ENCODE measurements at places on chromosomes 3 and 15.
A peak's percentile ranks its signal among the peaks of the same experiment; 100 is the strongest.

GRCh38 chr3:110343376-110343775, 728.2 kb upstream of the NECTIN3 start:
- DNase-seq: no peak

GRCh38 chr15:58724466-58724865, 25.0 kb downstream of the ADAM10 start:
- DNase-seq: no peak

- DNase-seq: no peak
Observed at GRCh38 chr3:151787626-151788025, 26.3 kb upstream of the AADAC start.

DNA sequence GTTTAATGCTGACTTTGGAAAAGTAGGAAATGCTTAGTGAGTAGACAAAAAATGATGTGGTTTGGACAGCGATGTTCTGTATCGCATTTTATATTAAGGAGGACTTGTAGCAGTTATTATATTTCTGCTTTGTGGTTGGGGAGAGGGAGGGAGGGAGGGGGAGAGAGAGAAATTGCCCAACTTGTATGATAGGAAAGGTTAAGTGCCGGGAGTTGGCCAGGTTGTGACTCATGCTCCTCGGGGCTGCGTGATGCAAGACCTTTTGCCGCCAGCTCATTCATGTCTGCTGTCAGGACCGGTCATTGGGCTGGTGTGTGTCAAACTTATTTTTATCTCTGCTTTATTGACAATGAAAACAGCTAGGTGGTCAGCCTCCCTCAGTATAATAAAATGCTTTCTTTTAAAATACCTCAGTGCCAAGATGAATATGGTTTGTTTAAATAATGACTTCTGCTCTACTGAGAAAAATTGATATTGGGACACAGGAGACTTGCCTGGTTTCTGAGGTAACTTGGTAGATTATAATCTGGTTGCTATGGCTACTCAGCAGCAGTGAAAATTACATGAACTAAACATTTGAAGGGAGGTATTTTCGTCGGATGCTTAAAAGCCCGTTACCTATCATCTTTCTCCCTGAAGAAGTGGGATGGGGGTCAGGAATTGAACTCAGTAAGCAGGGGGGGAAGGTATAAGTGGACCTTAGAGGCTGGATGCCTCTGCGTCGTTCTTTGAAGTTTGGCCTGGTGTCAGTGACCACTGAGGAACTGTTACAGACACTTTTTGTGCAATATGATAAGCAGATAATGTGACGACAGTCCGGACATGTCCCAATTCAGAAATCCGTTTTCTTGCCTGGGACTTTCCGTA, 90.7 kb downstream of the FNDC3B start:
- peak; percentile 48 for DNase-seq

DNA sequence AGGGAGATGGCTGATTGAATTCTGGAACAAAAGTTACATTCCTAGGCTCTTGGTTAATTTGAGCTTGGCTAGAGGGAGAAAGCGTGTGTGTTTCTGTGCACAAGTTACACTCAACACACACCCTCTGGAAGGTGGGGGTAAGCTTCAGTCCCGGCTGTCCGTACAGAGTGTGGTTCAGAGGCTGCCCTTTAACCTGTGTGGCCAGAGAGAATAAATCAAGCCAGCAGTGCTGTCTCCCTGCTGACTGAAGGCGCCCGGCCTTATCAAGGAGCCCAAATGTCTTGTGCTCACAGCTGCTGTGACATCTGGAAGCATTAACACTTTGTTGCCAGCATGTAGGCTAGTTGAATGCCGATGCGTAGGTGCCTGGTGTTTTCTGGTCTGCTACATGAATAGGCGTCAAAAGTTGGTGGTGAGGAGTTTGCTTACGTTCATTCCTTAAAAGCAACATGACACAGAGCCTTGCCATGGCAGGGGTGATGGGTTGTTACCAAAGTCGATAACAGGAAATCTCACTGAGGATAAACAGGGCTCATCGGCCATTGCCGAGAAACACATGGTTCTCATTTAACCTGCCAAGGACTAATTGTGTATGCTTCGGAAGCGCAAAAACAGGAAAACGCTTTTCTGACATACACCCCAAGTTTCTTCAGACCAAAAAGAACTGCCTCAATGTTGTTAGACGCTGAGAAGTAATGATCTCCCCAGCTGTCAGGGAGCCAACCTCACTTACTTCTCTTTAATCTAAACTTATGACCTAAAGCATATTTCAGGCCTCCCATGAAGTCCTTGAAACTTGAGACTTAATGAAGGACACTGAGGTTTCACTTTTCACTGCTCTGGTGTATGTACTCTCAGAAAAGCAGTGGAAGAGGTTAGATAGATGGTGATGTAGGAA, 95.8 kb upstream of the CTDSPL start:
- no peak for DNase-seq

- DNase-seq: no peak
Observed at GRCh38 chr3:98623572-98624280, 30.3 kb upstream of the CPOX start.

- no peak for DNase-seq
Observed at GRCh38 chr3:157738441-157738840, 235.2 kb upstream of the VEPH1 start.

- DNase-seq: no peak
Observed at GRCh38 chr3:99920481-99921376, 103.1 kb downstream of the CMSS1 start.

- no peak for DNase-seq
Observed at GRCh38 chr3:35549690-35550089, 89.6 kb upstream of the ARPP21 start.

- no peak for DNase-seq
Observed at GRCh38 chr15:41022487-41023090, 69.3 kb downstream of the CHAC1 start.

DNA sequence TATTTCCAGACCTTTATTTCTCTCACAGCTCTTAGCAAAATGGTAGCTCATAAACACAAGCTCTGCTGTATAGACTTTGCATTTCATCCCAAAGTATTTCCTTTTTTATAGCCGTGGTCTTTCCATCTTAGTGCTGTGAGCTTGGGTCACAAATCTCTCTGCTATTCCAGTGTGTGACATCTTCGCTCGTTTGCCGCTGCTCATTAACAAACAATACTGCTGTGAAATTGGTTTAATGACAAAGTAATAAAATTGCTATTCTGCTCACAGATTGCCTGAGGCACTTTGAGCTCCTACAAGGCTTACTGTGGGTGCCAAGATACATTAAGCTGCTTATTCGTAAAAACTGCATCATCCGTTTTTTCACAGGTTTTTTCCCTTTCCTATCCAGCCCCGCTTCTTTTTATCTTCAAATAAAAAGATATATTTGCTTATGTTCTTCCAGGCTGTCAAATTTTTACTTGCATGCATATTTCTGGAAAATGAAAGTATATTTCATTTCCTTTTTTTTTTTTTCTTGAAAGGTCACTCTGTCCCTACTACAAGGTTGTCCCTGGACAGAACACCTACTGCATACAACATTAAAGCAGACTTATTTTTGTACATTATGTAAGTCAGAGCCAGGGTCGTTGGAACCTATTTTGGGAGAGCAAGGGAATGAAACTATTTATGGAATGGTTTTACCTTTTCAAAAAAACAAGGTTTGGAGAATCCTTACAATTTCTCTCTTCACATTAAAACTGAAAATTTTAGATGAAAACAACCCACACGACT, 174.5 kb downstream of the MEIS2 start:
- no peak for DNase-seq

DNA sequence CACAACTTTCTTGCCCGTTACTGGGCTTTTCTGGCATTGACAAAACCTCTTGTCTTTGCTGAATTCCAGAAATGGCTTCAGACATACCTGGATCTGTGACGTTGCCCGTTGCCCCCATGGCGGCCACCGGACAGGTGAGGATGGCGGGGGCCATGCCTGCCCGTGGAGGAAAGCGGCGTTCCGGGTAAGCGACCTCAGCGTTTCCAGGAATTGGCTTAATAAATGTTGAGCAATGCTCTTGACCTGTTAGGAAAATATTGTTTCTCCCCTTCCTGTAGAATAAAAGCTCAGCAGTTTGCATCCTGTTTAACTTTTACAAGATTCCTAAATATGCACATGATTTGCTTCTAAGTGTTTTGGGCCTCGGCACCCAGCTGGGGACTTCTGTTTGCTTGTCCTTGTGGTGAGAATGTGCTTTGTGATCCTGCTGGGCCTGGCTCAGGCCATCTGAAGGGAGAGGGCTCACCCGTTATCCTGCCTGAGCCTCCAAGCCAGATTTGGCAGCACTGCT, 46.7 kb downstream of the ARNT2 start:
- DNase-seq: no peak

- no peak for DNase-seq
Observed at GRCh38 chr3:143677430-143677829, 170.8 kb downstream of the SLC9A9 start.

GRCh38 chr3:115018694-115019093, 128.4 kb downstream of the ZBTB20 start:
- no peak for DNase-seq

- DNase-seq: no peak
Observed at GRCh38 chr3:185421577-185422232, 58.8 kb downstream of the MAP3K13 start.

DNA sequence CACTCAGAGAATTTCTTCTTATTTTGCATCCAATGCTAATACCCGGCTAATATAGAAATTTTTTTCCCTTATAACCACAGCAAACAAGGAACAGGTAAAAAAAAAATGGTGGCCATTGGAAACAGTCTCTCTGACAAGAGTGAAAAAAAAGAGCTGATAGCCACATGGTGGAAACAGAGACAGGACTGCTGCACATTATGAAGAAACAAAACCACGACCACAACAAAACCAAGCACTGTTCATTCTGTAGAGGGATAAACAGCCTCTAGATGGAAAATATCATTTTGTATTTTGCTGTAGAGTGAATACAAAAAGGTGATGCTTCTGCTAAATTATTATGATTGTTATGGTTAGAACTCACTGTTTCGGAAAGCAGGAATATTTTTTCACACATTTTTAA, 686.2 kb downstream of the NLGN1 start:
- DNase-seq: no peak

- DNase-seq: no peak
Observed at GRCh38 chr15:47736143-47736786, 19.0 kb downstream of the SEMA6D start.

DNA sequence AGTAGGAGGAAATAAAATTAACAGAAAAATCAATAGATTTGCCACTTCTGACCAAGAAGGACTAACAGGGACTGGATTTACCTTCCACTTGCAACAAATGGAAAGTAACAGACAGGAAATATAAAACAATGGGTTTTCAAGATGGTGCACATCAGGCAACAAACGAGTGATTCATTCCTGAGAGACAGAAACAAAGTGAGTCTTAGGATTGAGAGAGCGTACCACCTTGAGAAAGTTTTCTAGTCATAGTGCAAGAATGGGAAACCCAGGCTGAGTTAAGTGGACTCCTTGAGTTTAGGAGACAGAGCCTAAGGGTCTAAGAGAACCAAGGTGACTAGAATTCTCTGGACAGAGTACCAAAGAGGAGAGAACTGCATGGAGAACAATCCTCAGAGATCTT, 101.7 kb downstream of the PPP2R3A start:
- no peak for DNase-seq

DNA sequence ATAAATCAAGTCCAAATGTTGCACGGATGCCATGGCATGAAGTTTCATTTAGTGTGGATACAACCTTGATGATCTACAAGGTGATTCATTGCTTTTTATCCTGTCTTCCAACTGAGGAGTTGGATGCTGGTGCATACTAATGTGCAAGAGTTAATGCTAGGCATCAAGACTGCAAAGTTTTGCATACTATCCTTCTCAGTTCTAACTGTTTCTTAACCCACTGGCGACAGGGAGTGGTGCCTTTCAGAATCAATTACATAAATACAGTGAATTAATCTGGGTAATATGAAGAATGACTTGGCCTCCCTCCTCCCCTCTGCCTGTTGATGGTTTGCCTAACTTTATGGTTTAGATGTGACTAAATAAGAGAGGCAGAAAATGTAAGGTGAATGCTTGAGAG, 43.5 kb downstream of the KCNAB1 start:
- no peak for DNase-seq

GRCh38 chr3:129699199-129699598, 92.7 kb upstream of the PLXND1 start:
- no peak for DNase-seq

- DNase-seq: no peak
Observed at GRCh38 chr15:73957276-73957675, 31.0 kb downstream of the LOXL1 start.

GRCh38 chr3:32077260-32078084, 28.9 kb upstream of the GPD1L start:
- no peak for DNase-seq

DNA sequence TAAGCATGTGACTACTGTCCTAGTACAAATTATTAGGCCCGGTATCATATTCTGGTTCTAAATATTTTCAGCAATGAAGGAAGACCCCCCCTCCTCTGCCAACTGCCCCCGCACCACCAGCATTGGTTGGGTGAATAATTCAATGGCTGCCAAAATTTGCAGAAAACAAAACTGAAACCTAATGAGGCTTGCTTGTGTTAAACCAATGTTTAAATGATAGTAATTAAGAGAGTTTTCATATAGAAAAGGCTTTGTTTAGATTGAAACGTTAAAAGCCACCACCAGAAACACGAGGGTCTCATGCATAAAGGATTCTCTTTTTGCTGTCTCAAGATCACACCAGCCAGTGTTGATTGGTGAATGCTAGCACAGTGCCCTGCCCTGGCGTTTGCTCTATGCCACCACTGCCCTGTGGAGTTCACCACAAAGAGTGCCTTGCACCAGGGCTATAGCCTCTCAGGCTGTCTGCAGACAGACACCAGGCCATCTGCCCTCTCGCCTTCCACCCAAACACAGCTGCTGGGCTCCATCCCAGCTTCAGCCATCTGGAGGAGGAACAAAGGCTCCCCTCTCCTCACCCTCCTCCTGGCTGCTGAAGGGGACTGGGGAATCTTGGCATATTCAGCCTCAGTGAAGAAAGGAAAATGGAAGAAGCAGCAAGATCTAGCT, 200.3 kb upstream of the PFN2 start:
- no peak for DNase-seq

DNA sequence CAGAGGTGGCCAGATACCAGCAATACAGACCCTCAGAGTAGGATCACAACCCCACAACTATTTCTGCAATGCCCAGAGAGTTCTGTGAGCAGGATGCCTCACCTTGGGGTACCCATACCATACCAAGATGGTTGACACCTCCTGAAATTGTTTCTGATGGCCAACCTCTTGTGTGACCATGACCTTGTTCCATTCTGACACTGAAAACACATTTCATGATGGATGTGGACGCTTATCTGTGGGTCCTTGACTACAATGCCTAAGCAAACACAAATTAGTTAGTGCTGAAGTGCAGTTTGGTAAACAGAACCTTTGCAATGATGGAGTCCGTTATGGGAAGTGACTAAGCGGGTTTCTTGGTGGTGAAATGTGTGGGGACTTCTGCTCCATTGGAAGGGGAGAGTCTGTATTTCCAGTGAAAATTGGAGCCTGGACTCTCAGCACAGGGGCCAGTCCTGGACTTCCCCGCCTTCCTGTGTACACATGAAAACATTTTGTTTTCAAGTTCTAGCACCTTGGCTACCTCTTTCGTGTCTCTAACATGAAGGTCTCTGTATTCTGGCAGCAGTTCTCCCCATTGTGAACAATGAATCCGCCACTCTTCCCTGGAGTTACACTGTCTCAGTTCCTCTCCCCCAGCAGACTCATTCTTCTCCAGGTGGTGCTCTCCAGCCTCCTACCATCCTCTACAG, 106.2 kb downstream of the XXYLT1 start:
- DNase-seq: no peak

- no peak for DNase-seq
Observed at GRCh38 chr15:56798639-56799038, 65.3 kb upstream of the ZNF280D start.
